ENCODE measurements at places on chromosomes 7 and 10.

DNA sequence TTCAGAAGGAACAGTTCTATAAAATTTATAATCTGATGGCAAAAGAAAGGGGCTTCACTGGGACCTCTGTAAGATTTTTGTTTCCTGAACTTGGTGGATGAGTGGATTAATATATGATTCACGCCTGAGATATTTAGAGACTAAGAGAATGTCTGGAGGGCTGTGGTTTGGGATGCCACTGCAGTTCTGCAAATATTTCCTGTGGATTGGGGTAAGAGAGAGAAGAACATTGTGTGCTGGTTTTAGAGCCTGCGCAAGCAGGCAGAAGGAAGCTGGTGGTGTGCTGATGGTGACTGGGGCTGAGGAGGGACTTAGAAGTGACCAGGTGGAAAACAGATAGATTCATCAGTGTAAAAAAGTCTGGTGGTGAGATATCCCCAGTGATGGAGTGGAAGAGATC lies 87.0 kb downstream of the SUGCT start:
- DNase-seq, result no peak

GRCh38 chr7:150368884-150369747 lies 494 bp downstream of the REPIN1 start:
- DNase-seq, result peak; percentile 45

GRCh38 chr7:127437241-127437640 lies 44.7 kb upstream of the ZNF800 start:
- DNase-seq, result no peak

DNA sequence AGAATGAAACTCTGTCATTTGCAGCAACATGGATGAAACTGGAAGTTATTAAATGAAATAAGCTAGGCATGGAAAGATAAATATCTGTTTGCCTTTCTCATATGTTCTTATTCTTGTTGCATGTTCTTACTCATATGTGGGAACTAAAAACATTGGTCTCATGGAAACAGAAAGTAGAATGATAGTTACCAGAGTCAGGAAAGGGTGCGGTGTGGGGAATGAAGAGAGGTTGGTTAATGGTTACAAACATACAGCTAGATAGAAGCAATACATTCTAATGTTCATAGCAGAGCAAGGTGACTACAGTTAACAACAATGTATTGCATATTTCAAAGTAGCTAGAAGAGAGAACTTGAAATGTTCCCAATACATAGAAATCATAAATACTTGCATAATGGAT lies 105.1 kb downstream of the FAM107B start:
- DNase-seq, result no peak

DNA sequence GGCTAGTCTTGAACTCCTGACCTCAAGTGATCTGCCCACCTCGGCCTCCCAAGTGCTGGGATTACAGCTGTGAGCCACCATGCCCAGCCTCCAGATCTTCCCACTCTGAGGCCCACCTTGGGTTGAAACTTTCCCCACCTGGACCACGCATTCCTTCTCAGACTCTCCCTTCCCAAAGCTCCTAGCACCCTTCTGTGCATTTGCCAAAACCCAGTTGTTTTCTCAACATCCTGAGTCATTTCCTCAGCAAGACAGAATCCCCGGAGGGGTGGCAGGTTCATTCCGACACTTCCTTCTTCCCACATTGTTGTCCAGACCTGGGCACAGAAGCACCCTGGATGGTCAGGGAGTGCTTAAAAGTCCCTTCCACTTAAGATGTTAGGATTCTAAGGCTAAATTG lies 28.9 kb downstream of the BAG3 start:
- peak; percentile 49 for DNase-seq

DNA sequence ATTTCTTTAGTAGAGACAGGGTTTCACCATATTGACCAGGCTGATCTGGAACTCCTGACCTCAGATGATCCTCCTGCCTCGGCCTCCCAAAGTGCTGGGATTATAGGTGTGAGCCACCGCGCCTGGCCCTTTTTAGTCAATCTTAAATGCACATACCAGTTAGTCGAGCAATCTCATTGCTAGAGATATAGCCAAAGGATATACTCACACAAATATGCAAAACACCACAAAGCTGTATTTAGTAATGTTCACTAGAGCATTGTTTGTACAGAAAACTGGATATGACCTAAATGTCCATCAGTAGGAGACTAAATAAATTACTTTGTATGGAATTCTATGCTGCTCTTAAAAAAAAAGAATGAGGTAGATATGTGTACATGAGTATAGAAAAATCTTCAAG lies 24.5 kb upstream of the IL6 start:
- no peak for DNase-seq

DNA sequence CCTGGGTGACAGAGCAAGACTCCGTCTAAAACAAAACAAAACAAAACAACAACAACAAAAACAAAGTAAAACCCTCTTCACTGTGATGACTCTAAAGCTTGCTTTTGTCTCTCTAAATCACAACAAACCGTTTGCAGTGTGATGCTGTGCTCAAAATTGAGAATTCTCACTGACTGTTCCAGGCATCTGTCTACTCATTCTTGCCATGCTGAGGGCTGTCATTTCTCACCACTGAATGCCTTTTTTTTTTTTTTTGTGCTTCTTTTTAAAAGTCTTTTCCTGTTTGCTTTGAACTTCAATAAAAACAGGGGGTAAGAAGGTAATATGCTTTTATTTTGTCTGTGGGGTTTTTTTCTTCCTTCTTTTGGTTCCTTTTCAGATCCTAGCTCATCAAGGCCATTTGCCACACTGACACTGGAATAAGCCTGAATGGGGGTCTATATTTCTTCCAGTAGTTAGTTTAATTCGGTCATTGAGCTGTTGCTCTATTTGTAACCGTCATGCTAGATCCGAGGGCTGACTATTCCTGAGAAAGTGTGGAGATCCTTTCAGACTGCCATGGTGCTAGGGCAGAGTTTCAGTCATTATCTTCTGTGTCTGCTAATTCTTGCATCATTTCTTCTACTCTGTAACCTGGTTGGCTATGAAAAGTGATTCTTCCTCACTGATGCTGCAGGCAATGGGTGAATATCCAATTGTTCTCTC lies 10.6 kb downstream of the FAS start:
- no peak for DNase-seq

GRCh38 chr10:132678436-132679216 lies 107.3 kb downstream of the NKX6-2 start:
- no peak for DNase-seq

GRCh38 chr10:28873540-28873939 lies 196.2 kb downstream of the BAMBI start:
- DNase-seq, result no peak

GRCh38 chr10:1651270-1651966 lies 85.9 kb downstream of the ADARB2 start:
- no peak for DNase-seq

DNA sequence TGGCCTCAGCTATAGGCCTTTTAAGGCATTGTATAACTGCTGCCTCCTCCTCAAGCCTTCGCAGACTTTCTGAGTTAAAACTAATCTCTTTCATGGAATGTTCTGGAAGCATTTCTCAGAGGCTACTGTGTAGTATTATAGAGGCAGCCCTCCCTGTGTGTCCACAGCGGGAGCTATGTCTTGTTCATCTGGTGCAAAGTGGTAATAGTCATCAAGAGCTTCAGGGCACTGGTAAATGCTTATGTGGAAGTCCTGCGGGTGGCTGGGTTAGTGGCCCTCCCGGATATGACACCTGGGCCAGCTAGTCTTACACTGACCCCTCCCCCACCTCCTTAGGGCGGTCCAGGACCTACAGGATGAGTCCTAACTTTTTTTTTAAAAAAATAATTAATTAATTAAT lies 2.2 kb upstream of the ABHD11 start:
- DNase-seq, result no peak

Data from prostate gland (tissue), 2 donors.